Sciatic nerve (tissue), 2 donors: ENCODE measurements at places on chromosomes 1 and 21. TPM values are rescaled to one million over a fixed set of nuclear protein-coding genes. Genes with fewer than 3 reads are reported as not detected.

GRCh38 chr1:30472009-30472408 is 251.4 kb downstream of the MATN1 start:
- DNase-seq: peak; percentile 21

- no peak for DNase-seq
These were observed 35.5 kb upstream of the IRF2BP2 start for GRCh38 chr1:234645474-234645953.

- DNase-seq: no peak
These were observed 88.9 kb downstream of the UBR4 start for GRCh38 chr1:19121192-19121591.

Gene CR1
- total RNA-seq: 30.1 TPM

GRCh38 chr1:187476671-187477070 is 647.9 kb downstream of the PLA2G4A start:
- DNase-seq: no peak
